Caki2 (cell line): ENCODE measurements at places on chromosomes 4 and X. TPM values are rescaled to one million over a fixed set of nuclear protein-coding genes. Genes with fewer than 3 reads are reported as not detected.
A peak's percentile ranks its signal among the peaks of the same experiment; 100 is the strongest.

The SULT1B1 gene
- total RNA-seq = not detected in 2 replicates

The DIPK2B gene
- total RNA-seq = not detected in 2 replicates

The SOWAHB gene
- total RNA-seq = not detected in 2 replicates

The RAI2 gene
- total RNA-seq = 0.24 TPM in 1 of 2 replicates, not detected in the other

The LIAS gene
- 27.6 and 49.3 TPM in 2 replicates for total RNA-seq

The OTC gene
- not detected in 2 replicates for total RNA-seq

The SLC6A8 gene
- total RNA-seq = 1.7 and 2.1 TPM in 2 replicates

The HSD17B13 gene
- total RNA-seq = 0.43 TPM in 1 of 2 replicates, not detected in the other

The TRPC5OS gene
- not detected in 2 replicates for total RNA-seq

The GAGE12F gene
- total RNA-seq = not detected in 2 replicates

The TCEAL1 gene
- total RNA-seq = 18.4 and 18.9 TPM in 2 replicates

The FMR1NB gene
- total RNA-seq = not detected in 2 replicates

- no peak for DNase-seq
Measured at GRCh38 chr4:108191269-108191914, 22.7 kb upstream of the LEF1 start.

GRCh38 chrX:9832811-9833210 is 46.6 kb downstream of the SHROOM2 start:
- no peak for DNase-seq

DNA sequence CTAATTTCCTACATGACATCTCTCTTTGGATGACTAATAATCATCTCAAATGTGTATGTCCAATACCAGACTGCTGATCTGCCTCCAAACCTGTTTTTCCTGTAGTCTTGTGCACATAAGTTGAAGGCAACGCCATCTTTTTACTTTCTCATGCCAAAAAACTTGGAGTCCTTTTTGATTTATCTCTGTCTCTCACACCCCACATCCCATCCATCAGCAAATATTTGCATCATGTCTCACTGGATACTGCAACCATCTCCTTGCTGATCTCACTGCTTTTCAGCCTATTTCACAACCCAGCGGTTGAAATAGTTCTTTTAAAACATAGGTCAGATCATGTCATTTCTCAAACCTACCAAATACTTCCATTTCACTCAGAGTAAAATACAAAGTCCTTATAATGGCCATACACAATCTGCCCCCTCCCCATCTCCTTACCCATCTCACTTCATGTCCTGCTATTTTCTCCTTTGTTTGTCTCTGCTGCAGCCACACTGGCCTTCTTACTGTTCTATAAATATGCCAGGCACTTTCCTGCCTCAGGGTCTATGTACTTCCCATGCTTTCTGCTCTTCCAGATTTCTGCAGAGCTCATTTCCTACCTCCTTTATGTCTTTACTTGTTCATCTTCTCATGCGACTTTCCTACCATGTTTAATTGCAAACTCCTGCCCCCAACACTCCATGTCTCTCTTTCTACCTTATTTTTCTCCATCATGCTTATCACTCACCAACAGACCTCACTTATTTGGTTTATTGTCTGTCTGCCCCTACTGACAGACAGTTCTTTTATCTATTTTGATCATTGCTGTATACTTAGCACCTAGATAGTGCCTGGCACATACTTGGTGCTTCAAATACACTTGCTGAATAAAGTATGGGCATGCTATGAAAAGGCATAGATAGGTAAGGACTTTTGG is 98.8 kb downstream of the ANXA3 start:
- DNase-seq = no peak

DNA sequence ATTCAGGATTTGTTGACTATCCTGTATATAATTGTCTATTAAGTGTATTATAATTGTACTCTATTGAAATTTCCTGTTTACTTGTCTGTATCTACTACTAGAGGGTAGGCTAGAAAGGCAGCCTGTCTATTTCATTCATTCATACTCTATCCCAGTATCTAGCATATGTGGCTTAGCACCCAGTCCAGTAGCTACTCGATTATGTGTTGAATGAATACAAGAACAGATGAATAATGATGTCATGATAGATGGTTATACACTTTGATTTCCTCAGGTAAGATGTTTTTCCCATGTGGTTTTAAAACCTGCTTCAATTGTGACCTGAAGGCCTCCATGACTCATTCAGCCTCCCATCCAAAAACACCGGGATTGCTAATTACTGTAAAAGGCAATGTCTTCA is 68.0 kb downstream of the IL21 start:
- DNase-seq = no peak

- DNase-seq = peak; percentile 16
Measured at GRCh38 chr4:39255266-39255665, 72.9 kb downstream of the WDR19 start.

GRCh38 chrX:103674531-103675454 is 11.7 kb downstream of the MORF4L2 start:
- DNase-seq = no peak

DNA sequence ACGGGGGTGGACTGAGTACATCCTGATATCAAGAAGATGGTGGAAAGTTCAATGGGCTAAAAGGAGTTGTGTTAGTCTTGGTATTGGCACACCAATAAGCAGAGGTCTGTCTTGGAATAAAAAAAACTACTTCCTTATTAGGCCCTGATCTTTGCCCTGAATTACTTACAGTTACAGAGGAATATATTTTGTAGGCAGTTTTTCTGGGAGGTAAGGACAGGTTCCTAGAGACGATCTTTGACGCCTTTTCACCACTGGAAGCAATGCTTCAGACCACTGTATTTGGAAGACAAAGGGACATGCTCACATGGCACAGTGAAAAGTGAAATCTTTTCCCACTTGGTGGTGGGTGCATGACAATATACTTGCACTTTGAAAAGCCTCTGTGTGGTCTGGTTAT is 618 bp upstream of the XK start:
- DNase-seq = no peak

- DNase-seq = peak; percentile 55
Measured at GRCh38 chr4:121656269-121656641, 40.5 kb downstream of the ANXA5 start.

GRCh38 chr4:56971383-56971782 is 6.0 kb downstream of the NOA1 start:
- no peak for DNase-seq

DNA sequence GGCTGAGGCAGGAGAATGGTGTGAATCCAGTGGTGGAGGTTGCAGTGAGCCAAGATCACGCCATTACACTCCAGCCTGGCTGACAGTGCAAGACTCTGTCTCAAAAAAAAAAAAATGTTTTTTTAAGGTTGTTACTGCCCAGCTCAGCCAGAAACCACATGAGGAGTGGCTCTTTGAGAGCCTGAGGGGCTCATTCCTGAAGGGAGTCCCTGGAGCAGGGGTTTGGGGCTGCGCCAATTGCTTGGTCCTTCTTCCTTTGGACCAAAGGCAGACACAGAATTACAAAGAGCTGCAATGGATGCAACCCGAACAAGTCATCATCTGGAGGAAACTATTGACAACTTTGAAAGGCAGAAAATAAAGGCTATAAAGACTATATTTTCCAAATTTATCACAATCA is 60.6 kb upstream of the WWC2 start:
- no peak for DNase-seq

GRCh38 chr4:79141530-79141929 is 184.3 kb downstream of the NAA11 start:
- DNase-seq = no peak

DNA sequence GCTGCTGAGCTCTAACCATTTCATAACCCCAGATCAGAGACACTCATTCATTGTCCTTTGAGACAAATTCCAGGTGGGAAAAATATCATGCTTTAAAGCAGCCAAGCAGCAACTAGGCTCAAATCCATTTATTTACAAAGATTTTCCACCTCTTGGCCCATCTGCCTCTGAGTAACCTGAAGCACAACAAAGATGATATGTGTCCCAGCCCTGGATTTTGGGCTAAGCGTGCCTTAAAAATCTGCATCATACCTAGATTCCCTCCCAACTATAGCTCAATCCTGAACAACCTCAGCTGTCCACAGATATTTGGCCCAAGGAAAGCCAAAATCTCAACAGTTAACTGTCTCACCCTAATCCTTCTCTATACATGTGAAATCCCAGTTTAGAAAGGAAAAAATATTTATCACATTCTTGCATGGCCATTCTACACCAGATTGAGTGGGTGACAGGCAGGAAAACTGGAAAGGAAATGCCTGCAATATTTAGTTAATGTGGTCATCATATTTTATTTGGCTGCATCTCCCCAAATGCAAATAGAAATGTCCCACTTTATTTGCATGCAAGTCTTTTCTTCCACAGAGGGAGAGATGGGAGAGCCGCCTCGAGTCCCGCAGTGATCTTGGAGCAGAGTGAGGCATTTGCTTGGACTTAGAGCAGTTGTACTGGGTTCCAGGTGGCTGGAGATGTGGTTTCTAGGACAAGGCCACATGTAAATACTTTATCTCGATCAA is 146.4 kb upstream of the EOLA2 start:
- DNase-seq = peak; percentile 29

DNA sequence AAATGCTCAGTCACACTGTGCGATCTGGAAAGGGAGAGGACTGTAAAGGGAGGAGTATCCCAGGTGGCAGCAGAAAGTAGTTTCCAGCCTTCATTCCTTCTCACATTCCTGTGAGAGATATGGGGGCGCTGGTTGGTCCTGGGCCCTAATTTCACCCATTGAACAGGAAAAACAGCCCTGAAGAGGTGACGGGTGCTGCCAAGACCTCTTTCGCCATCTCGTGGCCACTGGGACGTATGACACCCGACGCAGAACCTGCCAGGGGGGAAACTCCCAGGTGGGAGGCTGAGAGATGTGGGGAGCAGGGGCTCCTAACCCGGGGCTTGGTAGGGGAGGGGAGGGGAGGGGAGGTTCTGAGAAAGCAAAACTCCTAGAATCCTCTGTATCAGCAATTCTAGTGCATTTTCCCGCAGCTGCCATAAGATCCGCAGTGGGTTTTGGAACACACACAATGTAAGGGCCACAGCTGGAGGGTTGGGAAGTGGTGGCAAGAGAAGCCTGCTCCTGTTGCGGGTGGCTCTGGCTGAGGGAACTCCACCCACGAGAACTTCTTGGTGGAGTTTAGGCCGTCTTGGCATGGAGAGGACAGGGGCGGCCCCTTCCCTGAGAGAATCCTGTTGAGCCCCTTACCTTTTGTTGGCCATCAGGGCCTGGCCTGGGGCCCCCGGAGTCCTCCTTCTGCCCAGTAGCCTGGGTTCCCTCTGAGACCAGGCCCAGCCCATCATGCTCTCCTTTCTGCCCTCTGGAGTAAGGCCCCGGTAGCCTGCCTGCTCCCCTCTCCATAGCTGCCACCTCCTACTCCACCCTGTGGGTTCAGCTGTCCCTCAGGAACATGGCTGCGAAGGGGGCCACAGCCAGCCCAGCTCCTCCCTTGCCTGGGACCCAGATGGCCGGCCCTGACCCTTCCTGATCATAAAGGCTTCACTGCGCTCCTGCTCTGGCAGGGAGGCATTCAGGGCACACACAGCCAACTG is 134.1 kb downstream of the OR13H1 start:
- peak; percentile 3 for DNase-seq

- no peak for DNase-seq
Measured at GRCh38 chr4:10535912-10536311, 78.7 kb upstream of the ZNF518B start.

- DNase-seq = peak; percentile 63
Measured at GRCh38 chrX:107935664-107936433, 46.3 kb downstream of the TEX13B start.

GRCh38 chr4:14767142-14767541 is 235.1 kb upstream of the CPEB2 start:
- no peak for DNase-seq

DNA sequence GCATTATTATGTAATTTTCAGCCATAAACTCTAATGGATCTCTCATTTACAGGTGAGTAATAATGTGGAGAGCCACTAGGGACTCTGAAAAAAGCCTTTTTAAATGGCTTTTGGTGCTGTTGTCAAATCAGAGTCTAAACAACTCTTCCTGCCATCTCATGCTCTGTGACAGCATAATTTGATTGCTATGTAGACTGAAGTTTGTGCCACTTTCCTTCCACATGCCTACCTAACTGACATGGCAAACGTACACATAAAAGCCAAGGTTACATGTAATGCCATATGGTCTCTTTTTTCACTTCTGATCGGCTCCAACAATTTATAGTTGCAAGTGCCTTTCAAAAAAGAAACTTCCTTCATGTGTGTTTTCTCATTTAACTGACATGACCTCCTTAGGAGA is 94.3 kb downstream of the SH2D1A start:
- no peak for DNase-seq

GRCh38 chr4:88731381-88731780 is 33.8 kb upstream of the NAP1L5 start:
- DNase-seq = no peak

- DNase-seq = no peak
Measured at GRCh38 chr4:79865201-79865597, 207.8 kb downstream of the ANTXR2 start.

- DNase-seq = no peak
Measured at GRCh38 chr4:155954118-155954685, 536 bp upstream of the CTSO start.

DNA sequence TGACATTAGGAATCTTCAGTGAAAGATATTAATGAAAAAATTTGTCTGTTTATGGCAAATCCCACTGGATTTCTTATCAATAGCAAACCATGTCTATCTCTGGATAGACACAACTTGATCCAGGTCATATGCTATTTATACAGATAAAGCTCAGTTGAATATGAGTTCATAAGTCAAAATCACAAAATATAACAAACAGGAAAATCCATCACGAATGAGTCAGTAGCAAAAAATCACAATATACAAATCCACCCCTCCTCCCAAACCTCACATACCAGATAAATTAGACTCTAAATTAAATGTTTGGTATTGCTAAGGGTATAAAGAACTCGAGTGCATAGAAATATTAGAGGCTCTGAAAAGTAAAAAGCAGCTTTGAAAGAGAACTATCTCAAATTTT is 420.5 kb downstream of the TLL1 start:
- no peak for DNase-seq

- DNase-seq = no peak
Measured at GRCh38 chr4:110617075-110617640, 5.7 kb downstream of the PITX2 start.
